ENCODE measurements at places on chromosomes 6 and 20.

DNA sequence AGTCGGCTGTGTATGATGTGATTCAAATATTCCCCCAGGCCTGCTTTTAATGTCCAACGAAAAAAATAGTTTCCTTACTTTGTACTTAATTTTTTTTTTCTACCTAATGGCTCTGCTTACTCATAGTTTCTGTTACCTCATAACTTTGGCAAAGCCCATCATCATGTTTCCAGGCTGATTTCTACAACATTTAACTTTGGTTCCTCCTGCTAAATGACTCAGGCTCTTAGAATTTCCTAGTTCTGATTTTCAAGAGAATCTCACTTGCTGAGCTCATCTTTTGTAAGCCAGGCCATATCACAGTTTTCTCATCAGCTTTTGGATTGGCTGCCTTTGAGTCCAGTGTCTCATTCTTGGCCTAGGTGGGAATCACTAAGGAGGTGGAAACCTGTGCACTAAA is 323.1 kb downstream of the HDGFL1 start:
- DNase-seq, result no peak

- DNase-seq, result no peak
Observed at GRCh38 chr6:139311831-139312230, 20.0 kb upstream of the TXLNB start.

DNA sequence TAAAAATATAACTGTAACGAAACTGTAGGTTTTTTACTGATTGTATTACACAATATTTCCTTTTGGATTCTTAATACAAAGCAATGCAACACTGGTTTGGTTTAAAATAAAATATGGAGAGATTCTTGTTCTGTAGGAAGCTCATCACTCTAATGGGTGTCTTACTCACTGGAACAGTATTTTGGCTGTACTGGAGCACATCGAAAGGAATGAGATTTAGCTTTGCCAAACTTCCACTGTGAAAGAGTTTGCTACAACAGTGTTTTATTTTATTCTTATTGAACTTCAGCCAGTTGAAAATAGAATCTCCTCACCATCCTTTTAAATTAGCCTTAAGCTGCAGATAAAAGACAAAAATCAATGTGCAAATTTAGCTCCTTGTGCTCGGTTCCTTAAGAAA is 230.7 kb upstream of the QKI start:
- no peak for DNase-seq

- DNase-seq, result no peak
Observed at GRCh38 chr6:52964318-52964717, 30.8 kb downstream of the GSTA4 start.

- DNase-seq, result no peak
Observed at GRCh38 chr6:135651964-135652755, 154.6 kb upstream of the AHI1 start.

- DNase-seq, result no peak
Observed at GRCh38 chr6:159113223-159113622, 56.0 kb upstream of the FNDC1 start.

DNA sequence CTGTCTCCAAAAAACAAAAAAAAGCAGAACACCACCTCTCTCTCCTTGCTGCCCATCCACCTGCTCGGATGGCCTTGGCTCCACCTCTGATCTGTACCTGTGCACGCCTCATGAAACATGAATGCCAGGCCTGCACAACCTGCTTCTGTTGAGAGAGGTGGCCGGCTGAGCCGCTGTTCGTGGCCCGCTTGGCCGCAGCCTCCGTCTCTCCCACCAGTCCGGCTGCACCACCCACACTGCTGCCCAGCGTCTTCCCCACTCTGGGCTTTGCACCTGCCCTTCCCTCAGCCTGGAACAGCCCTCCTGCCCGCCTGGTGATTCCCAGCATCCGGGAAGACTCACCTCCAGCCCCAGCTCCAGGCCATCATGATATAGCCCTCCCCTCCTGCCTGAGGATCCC is 12.2 kb upstream of the ZBTB46 start:
- DNase-seq, result no peak

DNA sequence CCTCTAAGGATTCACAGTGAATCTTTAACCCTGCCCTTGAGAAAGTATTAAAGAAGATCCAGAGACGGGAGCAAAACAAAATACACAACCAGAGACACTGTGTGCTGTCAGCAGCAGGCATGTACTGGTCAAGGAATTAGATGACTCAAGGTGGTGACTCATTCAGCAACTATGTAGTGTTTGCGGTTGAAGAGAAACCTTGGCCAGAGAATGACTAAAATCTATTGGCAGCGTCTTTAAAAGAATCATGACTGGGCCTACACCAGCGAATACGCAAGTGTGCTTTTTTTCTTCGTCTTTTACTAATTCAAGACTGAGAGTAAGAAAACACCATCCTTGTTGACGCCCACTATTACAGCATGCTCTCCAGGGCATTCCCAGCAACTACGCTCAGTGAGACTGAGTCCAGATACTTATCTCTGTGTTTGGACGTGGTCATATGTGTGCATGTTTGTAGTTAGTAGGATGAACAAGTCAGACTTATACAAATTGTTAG is 72.4 kb upstream of the BACH2 start:
- DNase-seq, result peak; percentile 21

DNA sequence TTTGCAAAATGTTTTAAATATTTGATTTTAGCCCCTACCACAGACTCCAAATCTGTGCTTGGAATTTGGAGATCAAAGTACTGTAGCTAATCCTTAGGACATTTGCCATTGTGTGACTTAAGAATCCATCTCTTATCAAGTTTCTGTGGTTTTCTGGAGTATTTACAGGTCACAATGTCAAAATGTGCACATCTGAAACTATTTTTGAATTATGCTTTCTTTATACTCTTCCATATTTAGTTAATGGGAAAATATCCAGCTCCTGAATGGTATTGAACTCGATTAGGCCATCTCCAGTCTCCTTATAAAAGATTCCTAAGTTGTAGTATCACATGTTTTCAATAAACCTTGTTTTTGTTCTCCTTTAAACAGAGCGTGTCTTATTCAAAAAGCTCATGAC is 162.5 kb downstream of the KHDC1L start:
- no peak for DNase-seq

GRCh38 chr6:19803331-19804204 is 33.6 kb upstream of the ID4 start:
- no peak for DNase-seq

GRCh38 chr20:14882157-14882556 is 544.7 kb upstream of the FLRT3 start:
- no peak for DNase-seq

- DNase-seq, result no peak
Observed at GRCh38 chr6:158039178-158039557, 57.5 kb downstream of the SYNJ2 start.

DNA sequence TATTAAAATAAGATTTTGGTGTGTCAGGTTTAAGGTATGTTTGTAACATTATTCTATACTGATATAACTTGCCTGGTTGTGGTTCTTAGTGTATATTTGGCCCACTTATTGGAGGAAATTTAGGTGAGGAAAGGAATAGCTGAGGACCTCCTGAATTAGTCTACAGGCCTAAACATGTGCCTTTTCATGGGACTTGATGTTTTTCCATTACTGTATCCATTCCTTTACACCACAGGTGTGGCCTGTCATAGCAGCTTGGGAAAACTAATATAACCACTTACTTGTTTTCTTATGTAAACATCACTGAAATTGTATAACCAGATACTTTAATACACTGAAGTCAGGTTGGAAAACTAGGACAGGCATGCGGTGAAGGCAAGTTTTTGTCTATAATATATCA is 27.6 kb downstream of the BCKDHB start:
- no peak for DNase-seq

DNA sequence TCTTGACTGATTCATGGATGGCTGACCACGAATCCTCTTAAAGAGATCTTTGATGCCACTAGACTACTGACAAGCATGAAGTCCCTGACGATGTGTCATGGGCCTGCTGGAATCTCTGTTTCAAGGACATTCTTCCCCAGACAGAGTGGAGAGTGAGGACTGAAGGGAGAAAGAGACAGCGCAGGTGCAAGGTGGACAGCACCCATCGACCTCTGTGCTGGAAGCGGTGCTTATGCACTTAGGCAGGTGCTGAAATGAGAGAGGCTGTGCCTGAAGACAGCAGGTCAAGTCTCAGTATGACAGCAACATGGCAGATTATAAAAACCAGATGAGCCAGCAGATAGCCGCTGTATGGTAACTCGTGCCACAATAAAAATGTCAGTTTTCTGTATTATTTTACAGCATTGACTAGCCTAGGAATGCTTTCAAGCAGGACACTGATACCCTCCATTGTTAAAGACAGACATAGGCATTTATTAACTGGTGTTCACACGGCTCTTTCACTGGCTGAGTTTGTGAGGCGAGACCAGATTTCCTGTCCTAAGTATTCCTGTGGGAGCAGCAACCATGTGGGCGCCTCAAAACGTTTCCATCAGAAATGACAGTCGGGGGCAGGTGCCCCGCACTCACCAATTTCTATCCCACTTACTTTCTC is 47.5 kb downstream of the FOXC1 start:
- no peak for DNase-seq

DNA sequence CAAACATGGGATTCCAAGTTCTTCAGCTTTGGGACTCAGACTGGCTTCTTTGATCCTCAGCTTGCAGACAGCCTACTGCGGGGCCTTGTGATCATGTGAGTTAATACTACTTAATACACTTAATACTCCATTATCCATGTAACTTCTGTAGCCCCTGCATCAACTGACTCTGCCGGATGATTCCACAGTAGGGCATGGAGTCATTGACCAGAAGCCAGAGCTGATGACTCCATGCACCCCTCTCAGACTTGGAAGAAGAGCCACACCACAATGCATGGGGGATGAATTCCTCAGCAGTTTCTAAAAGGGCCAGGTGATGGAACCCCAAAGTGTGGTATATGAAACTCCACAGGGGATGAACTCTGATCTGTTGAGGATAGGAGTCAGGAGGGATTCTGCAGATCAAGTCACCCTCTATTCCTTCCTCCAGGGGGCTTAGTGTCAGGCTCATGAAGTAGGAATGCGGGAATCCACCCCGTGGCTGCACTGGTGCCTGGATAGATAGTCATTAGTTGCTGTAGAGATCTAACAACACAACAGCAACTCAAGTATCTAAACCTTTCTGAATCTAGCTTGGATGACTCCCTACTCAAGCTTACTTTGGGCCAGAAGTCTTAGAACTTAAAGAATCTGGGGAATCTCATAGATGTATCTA is 70.2 kb downstream of the GPR6 start:
- DNase-seq, result no peak

DNA sequence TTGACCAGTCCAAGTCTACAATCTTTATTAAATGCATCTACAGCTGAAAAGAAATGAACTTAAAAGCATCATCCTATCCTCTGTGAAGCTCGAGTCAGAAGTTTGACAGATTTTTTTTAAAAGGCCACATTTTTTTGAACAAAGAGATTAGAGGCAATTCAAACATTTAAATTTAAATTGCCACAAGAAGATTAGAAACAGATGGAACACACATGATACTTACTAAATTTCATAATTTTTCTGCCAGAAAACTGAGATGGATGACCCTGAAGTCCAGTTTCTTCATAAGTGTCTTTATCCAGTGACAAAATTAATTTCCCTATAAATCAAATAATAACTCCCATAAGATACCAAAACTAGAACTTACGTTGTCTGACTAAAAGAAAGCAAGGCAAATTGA is 4.3 kb downstream of the RPP40 start:
- no peak for DNase-seq

DNA sequence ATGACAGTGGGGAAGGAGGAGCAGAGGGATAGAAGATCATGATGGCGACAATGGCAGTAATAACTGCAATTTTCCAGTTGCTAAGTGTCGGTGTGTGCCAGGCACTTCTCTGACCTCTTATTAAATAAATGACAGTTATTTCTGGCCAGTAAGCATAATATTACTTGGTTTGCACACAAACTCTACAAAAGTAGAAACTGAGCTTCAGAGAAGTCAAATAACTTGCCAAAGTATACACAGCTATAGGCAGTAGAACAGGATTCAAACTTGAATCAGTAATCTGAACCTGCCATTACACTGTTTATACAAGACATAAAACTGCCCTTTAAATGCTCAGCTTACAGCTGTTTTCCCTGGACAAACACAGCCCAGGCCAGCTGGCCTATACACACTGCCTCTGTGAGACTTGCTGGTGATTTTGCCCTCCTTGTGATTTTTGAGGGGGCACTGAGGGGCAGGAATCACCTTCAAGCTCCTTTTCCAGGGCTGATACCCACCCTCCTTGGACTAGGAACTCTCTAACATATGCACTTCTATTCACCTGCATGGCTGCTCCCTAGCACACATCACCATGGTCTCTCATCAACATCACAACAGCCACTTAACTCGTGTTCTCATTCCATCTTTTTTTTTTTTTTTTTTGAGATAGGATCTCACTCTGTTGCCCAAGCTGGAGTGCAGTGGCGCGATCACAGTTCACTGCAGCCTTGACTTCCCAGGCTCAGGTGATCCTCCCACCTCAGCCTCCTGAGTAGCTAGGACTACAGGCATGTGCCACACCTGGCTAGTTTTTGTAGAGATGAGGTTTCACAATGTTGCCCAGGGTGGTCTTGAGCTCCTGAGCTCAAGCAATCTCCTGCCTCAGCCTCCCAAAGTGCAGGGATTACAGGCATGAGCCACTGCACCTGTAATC is 63.6 kb downstream of the SLC23A2 start:
- DNase-seq, result no peak

DNA sequence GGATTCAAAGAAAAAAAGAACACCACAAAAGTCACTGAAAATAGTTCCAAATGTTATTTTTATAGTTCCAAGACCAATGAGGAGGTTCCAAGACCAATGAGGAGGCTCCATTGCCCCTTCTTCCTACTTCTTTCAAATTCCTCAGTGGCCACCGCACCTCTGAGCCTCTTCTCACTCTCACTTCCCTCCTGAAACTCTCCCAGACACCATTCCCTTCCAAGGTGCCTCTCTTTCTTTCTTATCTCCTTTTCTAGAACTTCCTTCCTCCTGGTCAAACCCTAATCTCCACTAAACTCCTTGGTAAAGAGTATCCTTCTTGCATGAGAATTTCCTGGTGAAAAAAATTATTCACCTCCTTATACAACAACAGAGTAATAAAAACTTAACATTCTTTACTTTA is 20.4 kb upstream of the MCUR1 start:
- DNase-seq, result no peak

GRCh38 chr6:147164761-147165160 is 39.5 kb upstream of the STXBP5 start:
- no peak for DNase-seq

- no peak for DNase-seq
Observed at GRCh38 chr20:57398901-57399535, 7.8 kb downstream of the RBM38 start.

DNA sequence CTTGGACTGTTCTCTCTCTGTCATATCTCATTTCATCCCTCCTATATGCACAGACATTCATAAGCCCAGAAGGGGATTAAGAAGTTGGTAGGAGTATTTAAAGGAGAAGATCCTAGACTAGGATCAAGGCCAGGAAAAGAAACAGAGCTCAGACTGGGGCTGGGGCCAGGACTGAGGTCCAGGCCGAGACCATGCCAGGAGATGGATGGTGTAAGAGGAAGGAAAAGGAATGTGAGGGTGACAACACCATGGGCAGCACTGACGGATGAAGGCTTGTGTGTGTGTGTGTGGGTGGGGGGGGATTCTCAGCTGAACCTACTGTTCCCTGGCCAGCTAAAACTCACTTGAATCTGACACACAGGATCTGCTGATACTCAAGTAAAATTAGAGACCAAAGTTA is 182.1 kb downstream of the KIF6 start:
- no peak for DNase-seq
